ENCODE measurements at places on chromosomes 6 and 20.

GRCh38 chr6:46940433-46941226, 18.9 kb upstream of the ADGRF5 start:
- no peak for DNase-seq

- no peak for DNase-seq
Observed at GRCh38 chr20:47241345-47241781, 115.1 kb downstream of the ZMYND8 start.

DNA sequence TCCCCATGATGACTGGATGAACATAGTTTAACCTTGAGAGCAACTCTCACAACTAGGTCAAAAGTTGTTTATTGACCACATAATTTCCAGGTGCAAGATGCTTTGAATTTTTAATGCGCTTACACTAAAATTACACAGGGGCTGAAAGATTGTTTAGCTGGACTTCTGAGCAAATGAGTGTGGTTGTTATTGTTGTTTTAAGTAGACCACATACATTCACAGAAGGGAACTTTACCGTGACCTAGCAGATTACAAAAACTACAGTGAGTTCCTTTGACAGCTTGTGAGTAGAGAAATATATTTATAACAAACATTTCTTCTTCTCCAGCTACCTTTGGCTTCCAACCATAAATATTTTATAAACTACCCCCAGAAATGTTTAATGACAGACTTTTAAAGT, 178.9 kb downstream of the UST start:
- DNase-seq = no peak

DNA sequence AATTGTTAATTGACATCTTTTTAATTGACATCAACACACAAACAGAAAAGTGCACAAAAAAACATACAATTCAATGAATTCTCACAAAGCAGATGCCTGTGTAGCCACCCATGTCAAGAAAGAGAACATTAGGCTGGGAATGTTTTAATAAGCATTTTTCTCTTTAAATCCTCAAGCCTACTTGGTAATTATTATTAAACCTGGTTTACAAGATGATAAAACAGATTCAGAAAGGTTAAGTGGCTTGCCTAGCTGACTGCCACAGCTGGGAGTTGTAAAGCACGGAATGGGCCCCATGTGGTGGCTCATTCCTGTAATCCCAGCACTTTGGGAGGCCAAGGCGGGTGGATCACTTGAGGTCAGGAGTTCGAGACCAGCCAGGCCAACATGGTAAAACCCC, 90.0 kb upstream of the AKAP12 start:
- DNase-seq = no peak

DNA sequence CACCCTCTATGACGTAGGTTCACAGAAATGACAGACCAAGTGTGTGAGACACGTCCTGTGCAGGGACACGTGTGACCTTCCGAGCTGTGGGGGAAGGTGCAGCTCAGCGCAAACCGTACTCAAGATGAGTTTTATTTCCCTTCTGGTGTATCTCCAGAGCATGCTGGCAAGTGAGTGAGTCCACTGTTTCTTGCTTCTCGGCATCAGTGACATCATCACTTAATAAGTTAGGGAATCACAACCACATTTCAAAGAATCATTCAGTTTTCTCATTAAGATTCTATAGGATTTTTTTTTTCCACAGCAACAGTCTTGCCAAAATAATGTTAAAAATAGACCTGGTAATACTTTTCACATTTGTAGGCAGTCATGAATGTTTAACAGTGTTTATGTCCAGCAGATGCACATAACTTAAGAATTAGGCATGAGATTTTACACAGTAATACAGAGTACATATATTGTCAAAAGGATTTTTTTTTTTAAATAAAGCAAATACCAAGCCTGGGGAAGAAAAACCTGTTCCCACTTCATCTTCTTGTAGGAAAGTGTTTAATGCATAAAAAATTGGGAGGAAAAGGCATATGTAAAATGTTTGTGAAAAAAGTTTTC, 417.8 kb downstream of the CDC5L start:
- DNase-seq = no peak

- DNase-seq = no peak
Observed at GRCh38 chr6:1424306-1424927, 35.0 kb downstream of the FOXF2 start.

DNA sequence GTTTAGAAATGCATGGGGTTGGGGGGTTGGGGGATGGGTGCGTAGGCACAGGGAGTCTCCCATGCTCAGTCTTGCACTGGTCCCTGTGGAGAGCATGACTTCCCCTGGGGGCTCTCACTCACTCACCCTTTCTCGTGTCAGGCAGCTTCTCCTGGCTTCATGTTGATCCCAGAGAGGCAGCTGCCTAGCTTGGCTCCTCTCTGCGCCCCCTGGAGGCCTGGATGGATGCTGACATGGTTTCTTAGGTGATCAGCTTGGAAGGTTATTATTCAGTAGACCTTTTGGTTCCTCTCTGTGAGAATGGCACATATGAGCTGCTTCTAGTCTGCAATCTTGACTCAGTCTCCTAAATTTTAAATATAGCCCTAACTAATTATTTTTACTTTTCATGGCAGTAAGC, 109.3 kb upstream of the FAM83B start:
- DNase-seq = no peak

DNA sequence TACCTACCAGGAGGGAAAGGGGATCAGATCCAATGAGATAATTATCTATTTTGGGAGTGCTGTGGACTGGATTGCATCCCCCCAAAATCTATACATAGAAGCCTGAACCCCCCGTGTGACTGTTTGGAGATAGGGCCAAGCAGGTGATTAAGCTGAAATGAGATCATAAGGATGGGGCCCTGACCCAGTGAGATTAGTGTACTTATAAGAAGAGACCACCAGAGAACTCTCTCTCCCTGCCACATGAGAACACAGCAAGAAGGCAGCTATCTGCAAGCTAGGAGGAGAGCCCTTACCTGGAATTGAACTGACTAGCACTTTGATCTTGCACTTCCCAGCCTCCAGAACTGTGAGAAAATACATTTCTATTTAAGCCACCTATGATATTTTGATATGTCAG, 132.2 kb upstream of the NOX3 start:
- no peak for DNase-seq

- no peak for DNase-seq
Observed at GRCh38 chr6:121651420-121651819, 216.0 kb downstream of the GJA1 start.

All from liver (tissue), 10 donors.